Stimulated activated CD4-positive, alpha-beta T cell treated with anti-CD3 and anti-CD28 coated beads, Interleukin-1b, Interleukin-23, amount 100 ng/mL, for 48 hours (primary cell): ENCODE measurements at places on chromosomes 5 and 9.

GRCh38 chr5:179762079-179762780 lies 29.6 kb downstream of the MAML1 start:
- no peak for DNase-seq

DNA sequence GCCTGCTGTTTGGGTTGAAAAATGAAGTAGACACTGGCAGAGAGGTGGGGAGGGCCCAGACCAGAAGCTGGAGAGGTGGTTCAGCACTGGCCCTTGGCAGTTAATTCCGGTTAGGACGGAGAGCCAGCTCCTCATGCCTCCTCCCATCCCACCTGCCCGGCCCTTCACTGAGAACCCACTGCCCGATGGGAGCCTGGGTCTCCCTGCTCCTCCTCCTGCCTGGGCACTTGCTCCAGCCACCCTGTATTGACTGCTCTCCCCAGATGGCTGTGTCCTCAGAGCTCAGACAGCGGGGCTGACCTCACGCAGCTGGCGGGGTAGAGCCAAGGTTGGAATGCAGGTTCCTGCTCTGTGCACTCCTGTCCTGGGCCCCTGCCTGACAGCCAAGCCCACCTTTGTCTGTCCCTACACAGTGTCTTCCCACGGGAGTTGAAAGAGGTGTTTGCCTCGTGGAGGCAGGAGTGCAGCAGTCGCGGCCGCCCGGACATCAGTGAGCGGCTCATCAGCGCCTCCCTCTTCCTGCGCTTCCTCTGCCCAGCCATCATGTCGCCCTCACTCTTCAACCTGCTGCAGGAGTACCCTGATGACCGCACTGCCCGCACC lies 114.7 kb downstream of the DAB2IP start:
- no peak for DNase-seq

- no peak for DNase-seq
These were observed 121.5 kb downstream of the FEM1C start for GRCh38 chr5:115423051-115423450.

GRCh38 chr5:160352308-160352707 lies 18.1 kb downstream of the C1QTNF2 start:
- DNase-seq: no peak

DNA sequence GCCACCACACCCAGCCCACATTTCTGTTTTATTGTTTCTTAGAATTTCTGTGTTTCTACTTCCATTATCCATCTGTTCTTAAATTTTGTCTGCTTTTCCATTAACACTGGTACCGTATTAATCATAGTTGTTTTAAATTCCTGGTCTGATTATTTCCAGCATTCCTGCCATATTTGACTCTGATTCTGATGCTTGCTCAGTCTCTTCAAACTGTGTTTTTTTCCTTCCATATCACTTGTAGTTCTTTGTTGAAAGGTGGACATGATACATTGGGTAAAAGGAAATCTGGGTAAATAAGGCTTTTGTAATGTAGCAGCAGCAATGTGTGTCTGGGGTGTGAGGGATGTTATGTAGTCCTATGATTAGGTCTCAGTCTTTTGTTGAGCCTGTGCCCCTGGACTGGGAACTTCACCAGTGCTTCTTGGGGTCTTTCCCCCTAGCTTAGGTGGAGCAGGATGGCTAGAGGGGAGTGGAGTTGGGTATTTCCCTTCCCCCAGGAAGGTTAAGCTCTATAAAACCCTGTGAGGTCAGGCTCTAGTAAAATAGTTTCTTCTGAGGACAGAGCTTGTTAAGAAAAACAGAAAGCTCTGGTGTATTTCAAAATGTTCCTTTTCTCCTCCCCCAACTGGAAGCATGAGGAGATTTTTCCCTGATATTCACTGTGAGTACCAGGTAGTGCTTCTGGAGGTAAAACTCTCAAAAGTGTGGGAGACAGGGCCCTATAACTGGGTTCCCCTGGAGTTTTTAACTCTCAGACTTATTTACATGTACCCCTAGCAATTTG lies 10.1 kb upstream of the TMOD1 start:
- DNase-seq: no peak

GRCh38 chr5:24644761-24645160 lies at the start of gene CDH10:
Gene CDH10, minus strand, starts transcription at chr5:24644978. Its CDS starts 51,488 bp downstream, at chr5:24593490.
- DNase-seq: no peak

DNA sequence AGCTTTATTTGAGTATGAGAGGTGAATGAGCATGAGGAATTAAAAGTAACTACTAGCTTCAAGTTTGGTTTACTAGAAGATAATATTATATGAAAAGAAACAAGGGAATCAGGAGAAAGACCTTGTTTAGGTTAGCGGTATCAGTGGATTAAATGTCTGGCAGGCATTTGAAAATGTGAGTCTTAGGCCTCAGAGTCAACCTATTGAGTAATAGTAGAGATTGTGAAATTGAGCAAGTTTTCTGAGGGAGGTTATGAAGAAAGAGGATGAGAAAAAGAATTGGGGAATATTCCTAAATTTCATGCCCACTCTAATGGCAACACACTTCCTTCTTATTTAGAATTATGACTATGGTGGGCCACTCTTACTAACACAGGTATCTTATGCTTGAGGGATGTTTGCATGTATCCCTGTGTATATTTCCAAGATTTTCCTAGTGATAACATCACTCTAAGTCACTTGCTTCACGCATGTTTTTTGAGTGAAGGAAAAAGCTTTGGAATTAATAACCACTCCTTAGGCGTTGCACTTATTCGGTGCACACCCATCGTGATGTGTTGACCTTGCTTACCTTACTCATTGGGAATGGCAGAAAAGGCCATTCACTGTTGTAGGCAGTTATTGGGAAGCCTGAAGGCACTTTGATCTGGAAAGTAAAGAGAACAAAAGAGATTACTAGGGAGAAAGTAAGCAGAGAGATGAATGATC lies 8.2 kb upstream of the ELL2 start:
- DNase-seq: no peak

DNA sequence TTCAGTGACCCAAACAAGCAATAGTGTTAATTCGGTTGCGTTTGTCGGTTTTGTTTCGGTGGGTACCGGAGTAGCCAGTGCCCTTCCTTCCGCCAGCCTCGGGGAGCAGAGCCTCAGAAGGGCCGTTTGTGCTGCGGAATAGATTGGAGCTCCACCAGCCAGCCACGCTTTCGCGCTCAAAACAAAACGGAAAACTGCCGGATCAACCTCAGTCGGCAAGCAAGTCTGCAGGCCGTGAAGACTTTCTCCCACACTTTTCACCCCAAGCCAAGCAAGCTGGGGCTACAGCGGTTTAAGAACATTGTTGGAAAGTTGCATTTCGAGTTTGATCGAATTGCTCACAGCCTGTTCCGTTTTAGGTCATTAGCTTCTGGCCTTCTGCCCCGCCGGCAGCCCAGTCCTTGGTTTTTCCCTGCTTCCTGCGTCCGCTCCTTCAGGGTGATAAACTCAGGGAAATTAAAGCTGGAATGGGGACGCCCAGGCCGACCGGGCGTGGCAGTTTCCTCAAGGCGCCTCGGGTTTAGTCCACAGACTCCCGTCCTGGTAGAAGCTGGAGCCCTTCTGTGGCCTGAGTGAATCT lies 803 bp upstream of the CCNO start:
- no peak for DNase-seq

GRCh38 chr9:113380869-113381378 lies 4.1 kb upstream of the HDHD3 start:
- DNase-seq: no peak

- no peak for DNase-seq
These were observed 27.2 kb downstream of the TNFAIP8 start for GRCh38 chr5:119383008-119383407.

GRCh38 chr9:104974053-104974962 lies 46.4 kb upstream of the ABCA1 start:
- DNase-seq: no peak

DNA sequence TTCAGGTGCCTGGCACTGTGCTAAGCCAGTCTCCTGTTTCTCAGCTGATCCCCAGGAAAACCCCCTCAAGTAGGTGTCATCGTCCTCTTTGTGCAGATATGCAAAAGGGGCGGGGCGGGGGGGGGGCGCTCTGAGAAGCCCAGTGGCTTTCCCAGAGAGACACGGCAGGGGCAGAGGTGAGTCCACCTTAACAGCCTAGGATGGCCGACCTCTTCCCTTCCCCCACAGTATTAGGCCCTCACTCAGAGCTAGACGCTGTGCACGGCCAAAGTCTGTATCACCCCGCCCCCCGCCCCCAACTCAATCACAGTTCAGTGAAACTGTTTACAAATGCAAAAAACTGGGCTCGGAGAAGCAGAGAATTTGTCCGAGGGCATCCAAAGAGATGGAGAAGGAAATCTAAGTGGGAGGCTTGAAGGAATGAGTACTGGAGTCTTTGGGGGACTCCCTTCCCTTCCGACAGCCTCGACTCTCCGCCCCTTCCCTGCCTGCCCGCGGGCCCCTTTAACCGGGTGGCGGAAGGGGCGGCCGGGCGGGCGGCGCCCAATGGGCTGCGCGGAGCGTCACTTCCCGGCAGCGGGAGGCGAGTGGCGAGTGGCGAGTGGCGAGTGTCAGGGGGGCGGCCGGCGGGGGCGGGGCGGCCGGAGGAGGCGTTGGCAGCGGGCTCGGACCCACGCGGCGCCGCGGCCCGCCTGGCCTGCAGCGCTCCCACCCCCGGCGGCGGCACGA lies at the start of gene ERGIC1:
TSS of gene ERGIC1 (plus strand) at position 566 of the 729 bp plus-strand sequence. CDS start at position 729, 163 bp downstream.
- peak; percentile 56 for DNase-seq

DNA sequence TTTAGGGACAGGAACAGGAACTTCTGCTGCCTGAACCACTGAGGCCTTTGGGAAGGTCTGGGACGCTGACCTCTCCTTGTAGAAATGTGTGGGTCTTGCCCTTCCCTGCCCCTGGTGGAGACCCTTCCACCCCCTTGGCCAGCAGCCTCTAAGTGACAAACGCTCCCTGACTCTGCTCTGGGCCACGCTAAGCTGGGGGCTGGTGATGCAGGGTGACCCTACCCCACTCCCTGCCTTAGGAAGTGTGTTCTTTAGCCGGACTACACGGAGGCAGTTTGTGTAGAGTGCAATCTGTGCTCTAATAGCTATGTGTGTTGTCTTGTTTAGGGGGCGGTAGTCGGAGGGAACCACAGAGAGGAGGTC lies 123.0 kb downstream of the COL23A1 start:
- no peak for DNase-seq

DNA sequence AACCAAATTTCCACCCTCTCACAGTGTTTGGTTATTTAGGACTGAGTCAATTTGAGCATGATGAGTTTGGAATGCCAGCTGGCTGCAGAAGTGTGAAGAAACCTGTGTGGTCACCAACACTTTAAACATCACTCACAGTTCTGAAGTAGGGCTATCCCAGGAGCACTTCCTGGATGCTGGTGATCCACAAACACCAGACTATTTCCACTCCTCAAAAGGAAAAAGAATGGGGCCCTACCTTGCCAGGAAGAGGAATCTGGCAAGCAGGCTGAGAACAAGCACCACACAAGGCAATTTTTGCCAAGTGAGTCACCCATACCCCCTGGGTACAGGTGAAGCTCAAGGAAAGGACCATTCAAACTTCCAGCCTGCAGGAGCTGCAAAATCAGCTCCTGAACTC lies 294.2 kb upstream of the PTGER4 start:
- no peak for DNase-seq

- DNase-seq: no peak
These were observed 161.6 kb downstream of the COL23A1 start for GRCh38 chr5:178428341-178429155.

DNA sequence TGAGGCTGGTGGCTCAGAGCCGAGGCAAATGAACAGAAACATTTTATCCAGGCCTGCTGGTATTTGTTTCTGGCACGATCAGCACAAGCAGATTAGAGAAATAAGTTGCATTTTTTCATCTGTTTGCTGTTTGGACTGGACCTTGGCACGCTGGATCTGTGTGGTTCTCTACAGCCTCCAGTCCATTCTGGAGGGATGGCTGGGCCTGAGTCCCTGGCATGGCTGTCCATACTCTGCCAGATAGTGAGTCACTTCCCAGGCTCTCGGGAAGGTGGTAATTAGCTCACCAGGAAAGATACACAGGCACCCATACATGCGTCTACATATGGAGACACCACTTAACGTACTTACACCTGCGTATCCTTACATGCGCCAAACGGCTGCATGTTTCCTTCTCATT lies 78.6 kb downstream of the SPRY4 start:
- DNase-seq: no peak

DNA sequence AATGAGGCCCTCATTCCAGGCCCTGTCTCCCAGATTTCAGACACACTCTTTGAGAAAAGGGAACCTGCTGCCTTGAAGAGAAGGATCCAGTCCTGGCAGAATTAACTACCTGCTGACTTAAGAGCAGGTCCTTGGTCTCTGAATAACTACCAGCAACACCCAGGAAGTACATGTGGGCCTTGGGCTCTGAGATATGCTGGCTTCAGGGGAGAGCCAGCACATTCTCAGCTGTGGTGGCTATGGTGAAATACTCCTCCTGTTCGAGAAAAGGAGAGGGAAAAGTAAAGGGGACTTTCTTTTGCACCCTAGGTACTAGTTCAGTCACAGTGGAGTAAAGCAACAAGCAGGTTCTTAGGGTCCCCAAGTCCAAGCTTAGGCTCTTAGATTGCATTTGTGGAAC lies 120.0 kb downstream of the HMHB1 start:
- no peak for DNase-seq

GRCh38 chr5:173197375-173197891 lies 37.6 kb downstream of the NKX2-5 start:
- no peak for DNase-seq

DNA sequence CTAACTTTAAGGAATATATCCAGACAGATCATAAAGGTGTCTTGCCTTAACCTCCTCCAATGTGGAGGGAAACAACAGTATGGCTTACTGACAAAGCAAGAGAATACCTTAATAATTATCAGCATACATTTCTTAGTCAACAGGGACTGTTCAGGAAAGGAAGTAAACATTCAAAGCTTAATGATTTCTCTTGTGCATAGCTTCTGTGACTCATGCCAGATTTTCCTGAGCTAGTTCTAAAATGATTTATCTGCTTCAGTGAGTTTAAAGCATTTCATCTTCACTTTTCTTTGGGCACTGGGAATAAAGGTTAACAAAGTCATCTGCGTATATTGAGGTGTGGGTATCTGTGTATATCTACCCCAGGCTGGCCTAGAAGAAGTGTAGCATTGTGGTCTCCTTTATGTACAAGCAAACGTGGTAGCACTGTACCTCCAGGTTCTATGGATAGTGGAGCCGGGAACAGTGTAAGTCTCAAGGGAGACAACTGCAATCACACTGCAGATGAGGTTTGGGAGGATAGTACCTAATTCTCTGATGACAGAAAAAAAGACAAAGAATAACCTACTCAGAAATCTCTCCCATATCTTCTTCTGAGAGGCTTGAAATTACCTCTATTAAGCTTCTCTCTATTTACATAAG lies 284.1 kb downstream of the HCN1 start:
- no peak for DNase-seq

- DNase-seq: no peak
These were observed 790 bp downstream of the PTAR1 start for GRCh38 chr9:69759021-69759420.

DNA sequence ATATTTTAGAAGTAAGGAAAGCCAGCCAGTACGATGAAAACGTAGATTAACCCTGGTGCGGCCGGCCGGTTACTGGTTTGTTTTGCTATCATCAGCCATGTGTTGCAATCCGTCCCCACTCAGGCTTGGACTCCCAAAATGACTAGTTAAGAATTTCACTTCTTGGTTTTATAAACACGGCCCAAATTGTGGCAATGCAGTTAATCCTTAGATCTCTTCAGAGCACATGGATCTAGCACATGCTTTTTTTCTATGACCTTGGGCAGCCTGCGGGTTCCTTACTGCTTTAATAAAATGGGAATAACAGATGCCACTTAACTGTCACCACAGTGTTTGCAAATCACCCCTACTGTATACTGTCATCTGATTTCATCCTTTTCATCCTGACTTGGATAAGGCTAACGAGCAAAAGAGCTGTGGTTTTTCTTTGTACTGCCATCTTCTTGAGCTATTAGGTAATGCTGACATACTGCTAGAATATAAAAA lies 1.5 kb downstream of the NDFIP1 start:
- peak; percentile 33 for DNase-seq

- no peak for DNase-seq
These were observed 9.6 kb downstream of the NCS1 start for GRCh38 chr9:130181678-130182380.

GRCh38 chr5:158301186-158301585 lies 442.2 kb upstream of the CLINT1 start:
- DNase-seq: no peak
